RWPE2 (cell line): ENCODE measurements at places on chromosomes 6 and 20.

GRCh38 chr20:1321654-1321939 is 7.3 kb downstream of the SDCBP2 start:
- no peak for DNase-seq

DNA sequence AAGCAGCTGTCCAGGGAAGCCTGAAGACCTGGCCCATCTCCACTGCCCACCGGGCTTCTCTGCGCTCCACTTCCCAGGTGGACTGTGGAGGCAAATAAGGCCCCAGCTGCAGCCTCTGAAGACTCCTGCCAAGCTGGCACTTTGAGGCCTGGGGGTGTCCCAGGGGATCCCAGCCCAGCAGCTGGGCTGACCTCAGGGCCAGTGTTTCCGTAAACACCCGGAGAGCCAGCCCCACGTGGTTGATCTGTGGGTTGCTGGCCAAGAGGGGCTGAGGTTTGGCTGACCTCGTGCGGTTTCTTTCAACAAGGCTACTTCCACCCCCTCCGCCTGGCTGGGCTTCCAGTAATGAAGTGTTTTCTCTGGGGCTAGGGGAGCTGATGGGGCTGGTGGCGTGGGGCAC is 12.4 kb upstream of the CCN5 start:
- DNase-seq = peak; percentile 80

DNA sequence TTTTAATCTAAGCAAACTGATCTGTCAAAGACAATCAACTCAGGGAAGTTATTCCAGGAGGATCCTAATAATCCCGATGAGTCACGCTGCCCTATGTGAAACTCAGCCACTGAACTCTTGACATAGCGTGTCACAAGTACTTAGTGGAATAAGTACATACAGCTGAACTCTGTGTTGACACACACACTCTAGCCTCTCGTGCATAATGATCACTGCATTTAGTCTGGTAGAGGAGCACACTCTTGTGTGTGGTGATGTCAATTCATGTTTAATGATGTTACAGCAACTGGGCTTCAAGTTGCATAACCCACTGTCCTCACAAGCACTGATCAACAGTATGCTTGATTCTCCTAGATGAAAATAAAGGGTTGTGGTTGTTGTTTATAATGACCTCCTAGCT is 148.3 kb downstream of the HACE1 start:
- no peak for DNase-seq

DNA sequence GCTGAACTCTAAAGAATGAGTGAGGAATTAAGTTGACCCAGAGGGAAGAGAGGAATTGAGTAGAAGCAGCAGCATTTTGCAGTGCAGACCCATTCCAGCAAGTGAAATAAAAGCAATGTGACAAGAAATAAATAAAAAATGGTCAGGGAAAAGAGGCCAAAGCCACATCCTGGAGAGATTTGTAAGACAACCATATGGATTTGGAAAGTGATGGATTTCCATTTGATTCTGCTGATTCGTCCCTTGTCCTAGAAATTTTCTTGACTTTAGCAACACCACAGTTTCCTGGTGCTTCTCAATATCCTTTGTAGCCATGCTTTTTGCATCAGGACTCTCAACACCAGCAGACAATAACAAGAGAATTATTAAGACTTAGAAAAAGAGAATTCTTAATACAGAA is 29.8 kb downstream of the ANKEF1 start:
- DNase-seq = no peak

DNA sequence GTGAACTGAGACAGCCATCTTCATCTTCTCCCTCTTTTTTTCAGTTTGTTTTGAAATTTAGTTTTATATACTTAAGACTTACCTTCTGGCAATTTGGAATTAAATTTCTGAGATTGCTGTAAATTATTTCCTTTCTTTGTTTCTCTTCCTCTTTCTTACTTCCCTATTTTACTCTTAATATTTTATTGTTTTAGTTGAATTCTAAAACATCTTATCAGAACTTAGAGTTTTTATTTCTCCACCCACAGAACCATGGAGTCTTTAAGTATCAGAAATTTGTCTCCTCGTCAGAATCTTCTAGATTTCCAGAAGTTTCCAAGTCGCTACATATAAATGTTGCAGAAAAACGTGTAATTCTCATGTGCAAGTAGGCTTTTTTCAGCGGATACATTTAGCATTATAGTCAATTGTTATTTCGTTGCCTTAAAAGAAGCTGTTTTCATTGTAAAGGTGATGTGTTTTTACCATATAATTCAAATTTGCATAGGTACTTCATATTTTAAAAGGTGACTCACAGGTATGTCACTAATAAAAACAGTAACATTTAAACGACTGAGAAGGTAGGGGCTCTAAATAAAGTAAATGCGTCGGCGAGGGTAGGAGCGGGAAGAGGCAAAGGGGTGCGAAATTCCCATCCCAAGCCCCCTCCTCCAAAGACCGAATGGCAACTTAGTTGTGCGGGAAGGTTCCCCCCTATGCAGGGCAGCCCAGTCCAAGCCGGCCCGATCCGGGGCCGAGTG is 866 bp upstream of the MYO6 start:
- no peak for DNase-seq

DNA sequence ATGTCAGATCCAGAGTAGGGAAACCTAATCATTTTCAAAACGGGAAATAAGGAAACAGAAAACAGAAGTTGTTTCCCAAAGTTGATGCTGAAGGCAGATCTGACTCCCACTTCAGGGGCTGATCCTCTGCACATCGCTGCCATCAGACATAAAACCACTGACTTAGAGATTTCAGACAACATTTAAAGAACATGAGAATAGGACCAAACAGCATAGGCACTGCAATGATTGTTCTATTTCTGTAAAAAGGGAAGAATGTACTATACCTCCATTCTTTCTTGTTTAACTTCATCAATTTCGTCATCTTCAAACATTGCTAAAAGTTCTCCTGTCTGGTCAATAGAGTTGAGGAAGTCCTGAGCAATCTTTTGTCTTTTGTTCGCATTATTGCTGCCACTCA is 324.7 kb upstream of the RUNX2 start:
- DNase-seq = no peak

GRCh38 chr6:53325785-53326184 is 23.0 kb downstream of the ELOVL5 start:
- no peak for DNase-seq

DNA sequence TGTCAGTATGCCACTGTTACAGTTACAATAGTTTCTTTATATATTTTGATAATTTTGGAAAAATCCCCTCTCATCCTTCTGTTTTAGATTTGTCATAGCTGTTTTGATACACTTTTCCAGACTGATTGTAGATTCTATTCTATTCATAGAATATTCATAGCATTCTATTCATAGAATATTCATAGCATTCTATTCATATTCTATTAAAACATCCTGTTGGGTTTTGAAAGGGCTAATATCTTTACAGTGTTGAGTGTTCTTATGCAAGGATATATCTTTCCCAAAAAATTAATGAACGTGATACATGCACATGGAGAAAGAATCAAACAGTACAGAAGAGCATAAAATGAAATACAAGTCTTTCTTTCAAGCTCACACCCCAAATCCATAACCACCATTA is 38.0 kb downstream of the MACROD2 start:
- no peak for DNase-seq

DNA sequence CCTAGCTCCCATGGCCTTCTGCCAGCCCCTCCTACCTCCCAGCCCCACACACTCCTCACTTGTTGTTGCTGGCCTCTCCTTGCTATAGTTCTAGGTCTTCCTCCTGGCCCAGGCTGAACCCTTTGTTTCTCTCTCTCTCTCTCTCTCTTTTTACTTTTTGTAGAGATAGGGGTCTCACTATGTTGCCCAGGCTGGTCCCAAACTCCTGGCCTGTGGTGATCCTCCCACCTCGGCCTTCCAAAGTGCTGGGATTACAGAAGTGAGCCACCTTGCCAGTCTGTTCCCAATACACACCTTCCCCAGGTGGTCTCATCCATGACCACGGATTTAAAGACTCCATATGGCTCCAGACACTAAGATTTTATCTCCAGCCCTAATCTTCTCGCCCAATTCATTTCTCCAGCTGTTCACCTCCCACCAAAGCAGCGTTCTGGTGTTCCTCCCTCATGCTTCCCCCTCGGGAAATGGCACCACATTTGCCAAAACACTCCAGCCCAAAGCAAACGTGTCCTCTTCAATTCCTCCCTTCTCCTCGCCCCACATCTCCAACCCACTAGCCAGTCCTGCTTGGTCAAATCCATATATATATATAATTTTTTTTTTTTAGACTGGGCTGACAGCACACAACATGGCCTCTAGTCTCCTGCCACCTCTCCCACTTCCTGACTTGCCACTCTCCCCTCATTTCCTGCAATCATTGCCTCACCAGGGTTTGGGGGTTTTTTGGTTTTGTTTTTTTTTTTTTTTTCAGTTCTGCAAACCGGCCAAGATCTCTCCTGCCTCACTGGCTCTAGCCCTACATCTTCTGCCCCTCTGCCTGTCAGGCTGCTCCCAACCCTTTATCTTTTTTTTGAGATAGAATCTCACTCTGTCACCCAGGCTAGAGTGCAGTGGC is 104.4 kb downstream of the NCR2 start:
- DNase-seq = no peak

GRCh38 chr6:139981066-139981624 is 606.7 kb upstream of the CITED2 start:
- DNase-seq = no peak

GRCh38 chr6:10886691-10887502 is at the start of gene SYCP2L:
TSS of gene SYCP2L (plus strand) at chr6:10887052. CDS start at chr6:10887127, 75 bp downstream.
- peak; percentile 58 for DNase-seq

DNA sequence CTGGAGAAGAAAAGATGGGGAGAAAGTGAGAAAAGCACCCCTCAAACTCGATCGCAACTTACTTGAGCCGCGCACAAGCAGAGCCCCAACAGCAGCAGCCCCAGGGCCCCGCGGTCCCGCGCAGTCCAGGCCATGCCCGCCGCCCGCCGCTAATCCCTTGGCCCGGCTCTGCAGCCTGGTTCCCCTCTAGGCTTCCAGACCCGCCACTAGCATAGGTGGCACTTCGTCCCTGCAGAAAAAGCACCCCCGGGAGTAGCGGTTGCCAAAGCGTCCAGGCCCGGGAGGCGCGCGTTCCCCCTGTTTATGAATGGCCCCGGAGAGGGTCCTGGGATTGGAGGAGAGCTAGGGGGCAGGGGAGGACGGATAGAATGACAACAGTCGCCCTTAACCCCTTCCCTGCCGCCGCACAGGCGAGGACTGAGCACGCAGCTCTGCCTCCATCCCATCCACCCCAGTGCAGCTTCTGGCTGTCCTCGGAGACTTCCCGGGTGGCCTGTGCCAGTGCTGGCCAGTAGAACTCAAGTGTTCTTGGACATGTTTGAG is 19.9 kb downstream of the COL9A1 start:
- no peak for DNase-seq

DNA sequence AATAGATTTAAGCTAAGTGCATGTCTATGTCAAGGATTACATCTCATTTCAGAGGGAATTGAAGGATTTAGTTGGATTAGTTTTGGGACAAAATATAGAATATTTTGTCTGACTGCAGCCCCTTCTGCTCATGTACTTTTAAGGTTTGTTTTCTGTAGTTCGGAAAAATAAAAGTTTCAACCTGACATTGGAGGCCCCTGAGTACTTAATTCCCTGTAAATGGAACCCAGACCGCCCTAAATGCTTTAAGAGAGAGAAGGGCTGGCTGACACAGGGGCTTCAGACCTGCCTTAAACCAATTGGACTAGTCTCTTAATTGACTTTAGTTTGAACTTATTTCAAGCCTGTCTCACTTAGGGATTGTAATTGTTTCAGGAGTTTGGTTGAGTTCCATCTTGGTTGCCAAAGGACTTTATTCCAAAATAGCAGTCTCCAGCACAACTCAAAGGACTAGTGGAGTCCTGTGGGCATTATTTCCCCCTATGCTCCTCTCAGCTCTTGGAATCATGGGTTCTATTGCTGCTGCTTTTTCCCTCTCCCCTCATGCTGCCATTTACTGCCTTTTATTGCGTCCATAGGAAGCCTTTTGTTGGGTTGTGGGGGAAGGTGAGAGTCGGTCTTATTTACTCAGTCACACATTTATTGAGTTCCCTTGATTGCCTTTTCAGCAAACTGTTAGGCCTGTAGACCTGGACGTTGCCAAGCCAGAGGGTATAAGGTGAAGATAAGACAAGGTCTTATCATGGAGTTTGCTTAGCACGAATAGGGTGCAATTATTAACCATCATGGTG is 14.5 kb downstream of the BRD2 start:
- DNase-seq = no peak

- DNase-seq = no peak
Observed at GRCh38 chr6:98836962-98837944, 2.9 kb downstream of the POU3F2 start.

- no peak for DNase-seq
Observed at GRCh38 chr20:33709905-33710541, 10.1 kb downstream of the PXMP4 start.

- DNase-seq = no peak
Observed at GRCh38 chr20:6562111-6562510, 205.4 kb upstream of the BMP2 start.

- DNase-seq = no peak
Observed at GRCh38 chr20:8640461-8640860, 428.4 kb upstream of the PLCB4 start.

- no peak for DNase-seq
Observed at GRCh38 chr20:62651285-62652021, 9.2 kb downstream of the SLCO4A1 start.

- no peak for DNase-seq
Observed at GRCh38 chr20:2538356-2538755, 2.0 kb downstream of the TMC2 start.

GRCh38 chr6:21377356-21377755 is 216.2 kb upstream of the SOX4 start:
- DNase-seq = no peak

DNA sequence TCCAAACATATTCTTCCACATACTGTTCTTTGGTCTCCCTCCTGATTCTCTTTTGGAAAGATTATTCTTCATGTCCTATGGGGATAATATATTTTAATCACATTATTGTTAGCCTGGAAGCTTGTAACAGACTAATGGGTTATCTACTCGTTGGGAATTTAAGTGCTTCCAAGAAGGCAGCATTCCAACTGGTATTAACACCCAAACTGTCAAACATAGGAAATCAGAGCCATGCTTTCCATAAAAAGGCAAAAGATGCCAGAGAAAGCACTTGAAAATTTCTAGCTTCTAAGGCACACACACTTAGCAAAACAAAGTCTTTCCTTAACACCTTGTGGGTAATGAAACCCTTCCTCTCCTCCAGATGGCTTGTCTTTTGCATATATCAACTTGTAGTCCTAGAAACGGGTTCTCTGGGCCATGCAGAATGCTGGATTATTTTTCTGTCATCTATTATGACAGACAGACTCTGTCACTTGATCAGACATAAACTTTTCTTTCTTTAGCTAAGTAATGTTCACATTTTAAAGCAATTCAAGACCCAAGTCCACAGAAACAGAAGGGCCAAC is 41.5 kb downstream of the B4GALT5 start:
- no peak for DNase-seq
